ENCODE measurements at places on chromosomes 5 and 9.

DNA sequence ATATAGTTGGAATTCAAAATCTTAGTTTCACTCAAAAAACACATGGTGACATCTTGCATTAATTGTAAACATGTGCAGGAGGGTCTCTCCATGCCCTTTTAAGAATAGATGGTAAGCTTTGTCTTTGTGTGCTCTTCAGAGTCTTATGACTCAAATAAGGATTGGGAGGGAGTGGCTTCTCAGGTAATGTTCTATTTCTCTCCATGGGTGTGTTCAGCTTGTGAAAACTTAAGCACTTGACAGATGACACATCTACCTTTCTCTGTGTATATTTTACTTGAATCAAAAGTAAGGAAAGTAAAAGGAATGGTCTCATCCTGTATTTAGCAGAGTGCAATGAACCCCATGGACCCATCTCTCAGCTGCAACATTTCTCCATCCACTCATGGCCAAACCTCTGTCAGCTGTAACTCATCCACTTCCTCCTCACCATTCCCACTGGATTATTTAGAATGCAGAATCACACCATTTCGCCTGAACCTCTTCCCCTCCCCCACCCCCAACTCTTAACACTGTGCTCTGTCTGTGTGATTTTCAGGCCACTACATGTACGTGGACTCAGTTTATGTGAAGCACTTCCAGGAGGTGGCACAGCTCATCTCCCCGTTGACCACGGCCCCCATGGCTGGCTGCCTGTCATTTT is 82.1 kb downstream of the MAMDC2 start:
- DNase-seq: no peak

GRCh38 chr5:169831331-169831730 is 149.0 kb downstream of the INSYN2B start:
- no peak for DNase-seq

DNA sequence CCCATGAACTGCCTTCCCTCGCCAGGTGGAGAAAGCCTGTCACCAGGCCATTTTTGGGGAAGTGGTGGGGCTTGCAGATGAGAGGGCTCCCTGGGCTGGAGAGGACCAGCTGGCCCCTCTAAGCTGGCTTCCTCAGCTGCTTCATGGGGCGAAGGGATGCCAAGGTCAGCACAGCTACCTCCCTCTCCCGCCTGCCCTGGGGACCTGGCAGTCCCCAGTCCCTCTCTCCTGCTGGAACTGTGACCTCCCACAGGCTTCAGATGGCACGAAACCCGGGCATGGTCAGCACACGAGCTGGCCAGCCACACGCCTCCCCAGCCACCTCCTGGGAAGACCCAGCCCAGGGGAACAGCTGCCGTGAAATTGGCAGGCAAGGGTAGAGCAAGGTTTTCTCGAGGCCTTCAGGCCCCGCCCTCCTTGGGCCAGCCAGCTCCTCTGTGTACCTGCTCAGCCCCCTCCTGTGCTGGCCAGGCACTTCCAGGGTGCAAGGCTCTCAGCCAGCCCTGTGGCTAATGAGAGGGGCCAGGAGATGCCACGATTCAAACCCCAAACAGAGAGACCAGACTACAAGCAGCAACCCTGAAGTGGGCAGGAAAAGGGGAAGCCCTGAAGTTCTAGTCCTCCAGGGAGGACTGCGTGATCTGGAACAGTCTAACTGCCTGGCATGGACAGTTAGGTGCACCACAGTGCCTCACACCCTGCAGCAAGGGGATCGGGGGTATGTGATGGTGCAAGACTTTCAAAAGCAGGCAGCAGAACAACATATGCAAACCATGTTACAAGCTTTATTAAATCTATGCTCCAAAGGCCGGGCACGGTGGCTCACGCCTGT is 12.9 kb downstream of the PLPP7 start:
- DNase-seq: no peak

DNA sequence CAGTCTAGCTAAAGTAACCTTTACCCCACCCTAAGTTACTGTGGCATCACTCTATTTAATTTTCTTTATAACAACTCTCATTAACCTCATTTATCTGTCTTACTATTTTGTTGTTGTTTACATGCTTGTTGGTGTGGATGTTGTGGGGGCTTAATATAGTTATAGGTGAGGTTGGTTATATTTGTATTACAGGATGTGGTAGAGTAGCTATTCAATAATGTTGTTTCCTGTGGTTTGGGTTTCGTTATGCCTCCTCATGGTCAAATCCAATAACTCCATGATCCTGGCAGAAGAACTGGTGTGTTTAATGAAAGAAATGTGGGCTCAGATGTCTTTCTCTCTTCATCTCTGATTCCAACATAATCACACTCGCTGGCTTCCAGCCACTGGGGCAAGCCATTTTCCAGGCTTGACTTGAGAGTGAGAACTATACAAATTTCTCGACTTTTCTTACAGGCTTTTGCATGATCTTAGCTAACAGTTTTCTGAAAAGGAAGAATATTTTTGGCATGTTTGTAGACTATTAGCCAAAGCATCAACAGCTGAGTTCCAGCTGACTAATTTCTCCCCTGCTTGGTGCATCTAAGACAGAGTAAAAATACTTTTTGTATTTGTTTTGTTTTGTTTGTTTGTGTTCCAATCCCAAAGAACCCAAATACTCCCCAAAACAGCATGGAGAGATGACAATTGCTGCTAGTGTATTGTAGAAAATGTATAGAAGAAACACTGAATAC is 303.7 kb upstream of the PAPPA start:
- DNase-seq: no peak

- DNase-seq: no peak
These were observed 76.7 kb upstream of the CXCL14 start for GRCh38 chr5:135655468-135655815.

- DNase-seq: no peak
These were observed 20.3 kb upstream of the RNF180 start for GRCh38 chr5:64145216-64145895.

DNA sequence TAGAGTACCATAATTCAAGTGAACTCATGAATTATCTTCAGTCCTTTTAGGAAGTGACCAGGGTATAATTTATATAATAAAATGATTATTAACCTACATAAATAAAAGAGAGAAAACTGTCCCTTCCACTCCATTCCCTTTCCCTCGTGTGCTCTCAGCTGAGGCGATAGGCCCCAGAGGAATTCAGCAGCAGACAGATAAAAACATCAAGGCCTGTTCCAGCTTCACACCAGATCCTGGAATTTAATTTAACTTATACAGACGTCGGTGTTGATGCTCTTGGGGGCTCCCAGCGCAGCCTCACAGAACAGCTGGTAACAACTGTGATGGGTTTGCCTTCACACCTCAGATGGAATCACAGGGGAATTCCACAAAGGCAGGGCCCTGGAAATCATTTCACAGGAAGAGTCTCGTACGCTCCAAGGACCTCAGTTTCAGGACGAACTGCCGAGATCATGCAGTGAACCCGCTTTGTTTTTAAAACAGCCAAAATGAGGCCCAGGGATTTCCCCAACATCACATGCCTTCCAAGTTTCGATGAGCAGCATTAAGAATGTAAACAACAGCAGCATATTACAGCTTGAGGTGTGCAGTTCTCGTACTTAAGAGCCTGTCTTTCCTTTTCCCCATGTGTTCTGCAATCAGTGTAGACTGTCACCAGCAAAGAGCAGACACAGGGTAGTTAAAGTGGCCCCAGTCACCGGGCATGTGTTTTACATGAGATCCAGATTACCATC is 73.6 kb upstream of the ALDH1B1 start:
- DNase-seq: no peak

GRCh38 chr5:165242646-165243045 is 1737.2 kb downstream of the MAT2B start:
- DNase-seq: no peak

DNA sequence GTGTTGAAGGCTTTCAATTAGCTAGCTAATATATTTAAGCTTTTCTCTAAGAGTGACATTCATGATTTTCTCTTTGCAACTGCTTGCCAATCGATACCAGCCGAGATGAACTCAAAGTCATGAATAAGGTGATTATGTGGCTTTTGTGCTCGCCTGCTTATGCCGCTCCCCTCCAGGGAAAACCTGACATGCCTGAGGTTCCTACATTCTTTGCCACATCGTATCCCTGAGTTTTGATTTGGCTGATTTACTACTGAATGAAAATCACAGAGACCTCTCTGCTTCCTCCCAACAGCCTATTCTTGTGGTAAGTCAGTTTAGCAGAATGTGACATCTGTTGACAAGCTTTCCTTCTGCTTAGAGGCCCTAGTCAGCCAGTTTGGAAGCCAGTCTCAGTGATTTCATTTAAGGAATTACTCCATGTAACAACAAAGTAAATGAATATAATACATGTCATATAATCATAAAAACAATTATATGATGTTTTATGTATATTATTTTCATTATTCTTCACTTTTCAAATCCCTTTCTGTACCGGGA is 513.4 kb downstream of the CSNK1G3 start:
- no peak for DNase-seq

DNA sequence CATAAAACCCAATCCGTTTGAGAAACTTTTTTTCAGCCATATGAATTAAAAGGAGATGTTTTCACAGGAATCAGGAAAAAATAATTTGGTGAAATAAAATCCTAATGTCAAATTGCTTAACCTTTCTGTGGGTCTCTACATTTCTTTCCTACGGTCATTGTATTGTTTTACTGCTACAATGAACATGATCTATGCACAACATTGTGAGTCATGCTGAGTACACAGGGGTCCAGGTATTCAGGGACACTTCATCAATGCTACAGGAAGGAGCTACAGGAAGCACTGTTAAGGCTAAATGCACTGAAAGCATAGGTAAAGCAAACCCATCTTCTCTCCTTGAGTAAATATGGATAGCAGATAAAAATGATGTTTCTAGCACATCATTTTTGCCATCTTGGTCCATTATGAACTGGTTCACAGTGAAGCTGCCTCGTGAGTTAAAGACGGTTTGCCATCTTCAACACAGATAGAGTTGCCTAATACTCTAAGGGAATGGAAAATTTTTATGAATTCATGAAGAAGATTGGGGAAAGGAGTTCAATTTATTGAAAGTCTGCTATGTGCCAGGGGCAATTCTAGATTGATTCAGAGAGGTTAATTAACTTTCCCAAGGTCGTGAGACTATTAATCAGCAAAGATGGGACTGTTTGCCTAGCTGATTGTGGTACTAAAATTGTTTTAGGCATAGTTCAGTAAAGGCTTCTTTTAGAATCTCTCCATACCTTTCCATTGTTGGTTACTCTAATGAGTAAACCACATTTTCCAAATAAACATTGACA is 85.5 kb downstream of the DIRAS2 start:
- no peak for DNase-seq

DNA sequence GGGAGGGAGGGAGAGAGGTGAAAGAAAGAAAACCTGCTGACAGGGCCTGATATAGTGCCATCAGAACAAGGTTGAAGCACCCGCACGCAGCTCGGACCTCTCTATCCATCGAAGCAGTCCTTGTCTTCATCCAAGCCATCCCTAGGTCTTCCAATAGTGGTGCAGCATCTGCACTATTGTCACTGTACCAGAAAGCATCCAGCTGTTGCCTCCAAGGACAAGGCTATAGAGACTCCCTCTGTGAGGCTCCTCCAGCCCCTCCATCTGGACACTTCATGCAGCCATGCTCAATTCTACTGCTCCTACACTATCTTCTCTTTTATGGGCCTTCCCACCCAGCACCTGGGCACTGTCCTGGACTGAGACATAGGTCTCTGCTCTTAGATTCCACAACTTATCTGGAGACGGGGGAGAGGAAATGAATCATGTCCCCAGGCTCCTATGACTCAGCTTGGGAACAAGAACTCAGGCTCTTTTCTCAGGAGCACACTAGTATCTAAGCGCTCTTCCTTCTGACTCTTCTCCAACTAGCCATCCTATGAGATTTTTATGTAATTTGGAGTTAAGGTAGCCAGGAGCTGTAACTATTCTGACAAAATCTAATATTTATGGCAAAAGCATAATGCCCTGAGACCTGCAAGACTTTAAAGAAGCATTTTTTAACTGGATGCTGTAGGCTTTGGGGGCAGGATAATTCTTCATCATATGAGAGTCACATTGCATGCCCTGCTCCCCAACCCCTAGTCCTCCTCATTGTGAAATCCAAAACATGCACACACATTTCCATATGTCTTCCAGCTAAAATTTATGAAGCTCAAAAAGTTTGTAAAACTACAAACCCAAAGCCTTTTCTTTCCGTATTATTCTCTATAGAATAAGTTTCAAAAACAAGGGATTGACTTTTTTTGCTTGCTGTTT is 446.8 kb downstream of the CCDC171 start:
- DNase-seq: no peak

- DNase-seq: no peak
These were observed 599.8 kb upstream of the BRINP1 start for GRCh38 chr9:119968836-119969707.

- no peak for DNase-seq
These were observed 289.7 kb downstream of the OSTF1 start for GRCh38 chr9:75378036-75378435.

- DNase-seq: no peak
These were observed 1408.4 kb upstream of the WWC1 start for GRCh38 chr5:166883016-166883415.

- no peak for DNase-seq
These were observed 4.5 kb upstream of the IL7R start for GRCh38 chr5:35852084-35852734.

- DNase-seq: no peak
These were observed 700.6 kb downstream of the SEMA5A start for GRCh38 chr5:8845296-8845695.

GRCh38 chr9:98425079-98425478 is 169.6 kb upstream of the TBC1D2 start:
- no peak for DNase-seq

DNA sequence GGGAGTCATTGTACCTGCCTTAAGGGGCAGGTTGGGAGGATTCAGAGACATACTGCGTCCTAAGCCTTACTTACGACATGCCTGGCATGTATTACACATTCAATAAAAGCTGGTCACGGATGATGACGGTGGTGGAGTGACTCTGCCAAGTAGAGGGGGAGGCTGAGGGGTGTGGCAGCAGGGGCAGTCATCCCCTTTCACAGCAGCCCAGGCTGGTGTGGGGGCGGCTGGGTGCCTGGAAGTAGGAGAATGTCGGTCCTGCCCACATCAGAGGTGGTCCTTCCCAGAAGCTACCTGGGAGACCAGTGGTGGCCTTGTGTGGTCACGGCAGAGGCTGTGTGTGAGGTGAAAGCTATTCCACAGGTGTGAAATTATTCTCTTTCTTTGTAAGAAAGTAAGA is 8.9 kb downstream of the ZBTB34 start:
- DNase-seq: no peak

DNA sequence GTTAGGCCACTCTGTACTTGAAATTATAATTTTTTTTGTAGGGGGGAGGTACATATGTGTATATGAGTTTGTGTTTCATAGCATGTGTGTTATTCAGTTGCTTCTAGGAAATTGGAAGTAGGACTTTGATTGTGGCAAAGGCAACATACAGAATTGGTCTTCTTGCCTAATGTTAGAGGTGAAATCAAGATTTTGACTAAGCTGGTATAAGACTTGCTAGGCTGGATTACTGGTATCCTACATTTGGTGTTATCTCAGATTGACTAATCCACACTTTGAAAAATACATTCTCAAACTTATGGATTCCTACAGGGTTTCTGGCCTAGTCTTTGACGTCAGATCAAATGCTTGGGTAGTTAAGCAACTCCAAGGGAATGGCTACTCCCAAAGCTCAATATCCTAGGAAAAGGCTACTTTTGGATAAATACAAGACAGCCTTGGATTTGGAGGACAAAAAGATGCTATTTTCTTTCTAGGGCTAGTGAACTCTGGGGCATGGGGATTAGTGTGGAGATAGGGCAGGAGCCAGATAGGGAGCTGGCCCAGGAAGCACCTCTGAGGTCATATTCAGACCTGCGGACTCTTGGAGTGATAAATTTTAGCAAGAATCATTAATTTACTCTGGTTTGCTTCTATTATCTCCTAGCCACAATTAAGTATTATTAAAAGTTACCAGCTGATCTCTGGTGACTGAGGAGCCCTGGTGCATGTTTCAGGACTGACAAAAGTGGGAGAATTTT is 144.0 kb upstream of the RPS23 start:
- DNase-seq: no peak

- no peak for DNase-seq
These were observed 48.9 kb downstream of the COL27A1 start for GRCh38 chr9:114204265-114204664.
